T-helper 9 cell (primary cell): ENCODE measurements at places on chromosomes 5 and 9.
A peak's percentile ranks its signal among the peaks of the same experiment; 100 is the strongest.

GRCh38 chr5:128193665-128194390, 110.3 kb downstream of the SLC12A2 start:
- no peak for DNase-seq

DNA sequence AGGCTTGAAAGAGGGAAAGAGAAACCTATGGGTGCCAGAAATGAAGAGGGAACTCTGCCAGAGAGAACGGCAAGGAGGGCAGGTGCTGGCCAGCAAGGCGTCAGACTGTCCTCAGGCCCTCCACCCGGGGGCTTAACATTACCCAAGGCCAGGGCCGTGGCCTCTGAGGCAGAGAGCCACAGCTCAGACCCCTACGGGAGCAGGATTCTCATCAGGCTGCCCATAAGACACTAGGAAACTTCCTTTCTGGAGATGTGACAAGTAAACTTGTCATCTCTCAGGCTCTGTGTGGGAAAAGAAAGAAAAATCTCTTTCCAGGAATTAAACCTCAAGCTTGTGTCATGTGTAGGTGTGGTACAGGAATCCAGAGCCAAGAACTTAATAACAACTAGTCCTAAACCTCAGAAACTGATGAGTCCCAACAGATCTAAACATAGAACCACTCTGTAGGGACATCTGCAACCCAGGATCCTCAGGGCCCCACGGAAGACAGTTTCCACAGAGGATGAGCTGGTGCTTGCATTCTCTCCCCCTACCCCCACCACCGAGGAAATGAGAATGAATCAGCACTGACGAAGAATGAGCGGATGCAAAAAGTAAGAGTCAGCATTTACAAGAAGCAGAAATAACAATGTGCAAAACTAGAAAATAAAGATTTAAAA, 74.3 kb downstream of the DCP2 start:
- no peak for DNase-seq

- DNase-seq: no peak
Measured at GRCh38 chr5:89535411-89535810, 652.4 kb upstream of the MEF2C start.

- DNase-seq: no peak
Measured at GRCh38 chr9:13149454-13149853, 130.0 kb downstream of the MPDZ start.

DNA sequence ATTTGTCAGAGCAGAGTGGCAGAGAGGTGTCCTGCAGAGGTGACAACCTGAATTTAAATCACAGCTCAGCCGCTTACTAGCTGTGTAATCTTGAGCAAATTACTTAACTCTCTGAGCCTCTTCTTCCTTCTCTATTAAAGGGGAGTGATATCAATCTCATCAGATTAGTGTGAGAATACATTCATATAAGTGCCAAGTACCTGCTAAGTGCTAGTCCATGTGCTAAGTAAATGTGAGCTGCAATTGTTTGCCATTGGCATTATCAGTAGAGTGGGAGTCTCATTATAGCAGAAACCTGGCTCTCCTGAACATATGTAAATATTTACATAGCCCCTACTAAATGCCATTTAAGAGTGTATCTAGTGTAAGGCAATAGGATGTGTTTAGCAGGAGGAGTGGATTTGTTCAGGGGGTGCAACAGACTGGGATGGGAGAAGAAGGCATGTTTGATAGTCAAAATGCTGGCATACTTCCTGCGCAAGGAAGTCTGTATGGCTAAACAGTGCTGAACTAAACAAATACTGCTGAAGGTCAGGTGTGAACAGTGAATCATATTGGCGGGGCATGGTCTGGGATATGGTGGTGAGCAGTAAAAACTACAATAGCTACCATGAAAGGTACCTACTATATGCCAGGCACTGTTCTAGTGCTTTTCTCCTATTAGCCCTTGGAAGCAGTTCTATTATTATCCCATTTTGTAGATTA, 74.5 kb downstream of the F2RL2 start:
- no peak for DNase-seq

GRCh38 chr5:56561-57290, 35.2 kb upstream of the PLEKHG4B start:
- DNase-seq: no peak

DNA sequence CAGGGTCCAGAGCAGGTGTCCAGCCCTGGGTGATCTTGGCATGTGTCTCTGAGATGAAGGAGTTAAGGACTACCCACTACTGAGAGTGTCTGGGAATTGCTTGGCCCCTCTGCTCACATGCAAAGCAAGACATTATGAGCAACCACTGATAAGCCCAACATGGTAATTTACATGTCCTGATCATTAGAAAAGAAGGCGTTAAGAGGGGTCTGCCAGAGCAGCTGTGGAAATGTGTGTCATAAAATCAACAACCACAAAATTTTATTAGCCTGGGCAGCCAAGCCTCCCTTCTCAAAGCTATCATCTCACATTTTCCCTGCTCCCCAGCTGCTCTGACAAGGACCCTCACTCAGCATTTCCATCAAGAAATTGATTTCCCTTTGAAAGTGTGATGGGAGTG, 351.0 kb downstream of the SPOCK1 start:
- no peak for DNase-seq

GRCh38 chr5:5296051-5296450, 126.4 kb upstream of the ICE1 start:
- DNase-seq: no peak

DNA sequence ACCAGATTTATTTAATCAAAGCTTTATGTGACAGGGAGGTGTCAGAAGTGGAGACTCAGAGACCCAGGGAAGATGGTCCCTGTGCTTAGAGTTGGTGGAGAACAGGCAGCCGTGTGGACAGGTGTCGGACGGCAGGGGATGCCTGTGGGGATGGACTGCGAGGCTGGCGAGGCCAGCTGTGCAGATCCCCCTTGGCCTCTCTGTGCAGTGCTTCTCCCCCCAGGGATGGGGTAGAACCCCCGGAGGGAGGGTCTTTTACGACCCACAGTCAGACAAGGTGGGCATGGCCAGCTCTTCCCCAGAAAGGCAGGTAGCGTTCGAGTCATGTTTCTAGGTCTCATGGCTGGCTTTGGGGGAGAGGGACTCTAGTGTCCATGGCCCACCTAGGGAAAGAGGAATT, 4.7 kb upstream of the SLC2A6 start:
- DNase-seq: no peak

DNA sequence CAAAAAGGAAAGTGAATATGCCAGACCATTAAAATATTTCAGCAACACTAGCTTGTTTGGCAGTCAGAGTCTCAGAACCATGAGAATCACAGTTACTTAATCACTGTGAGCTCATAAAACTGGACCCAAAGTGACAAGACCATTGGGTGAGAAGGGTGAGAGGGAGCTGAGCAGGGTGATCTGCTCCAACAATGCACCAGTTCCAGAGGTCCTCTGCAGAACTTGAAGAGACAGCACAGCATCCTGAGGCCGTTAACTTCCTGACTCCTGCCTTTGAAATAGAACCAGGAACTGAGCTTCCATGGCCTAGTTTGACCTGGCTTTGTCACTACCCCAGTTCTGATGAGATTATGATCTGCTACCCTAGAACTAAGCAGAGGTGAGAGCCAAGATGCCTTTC, 57.4 kb downstream of the NFIB start:
- no peak for DNase-seq

GRCh38 chr5:132927355-132928061, 35.9 kb downstream of the AFF4 start:
- DNase-seq: no peak

DNA sequence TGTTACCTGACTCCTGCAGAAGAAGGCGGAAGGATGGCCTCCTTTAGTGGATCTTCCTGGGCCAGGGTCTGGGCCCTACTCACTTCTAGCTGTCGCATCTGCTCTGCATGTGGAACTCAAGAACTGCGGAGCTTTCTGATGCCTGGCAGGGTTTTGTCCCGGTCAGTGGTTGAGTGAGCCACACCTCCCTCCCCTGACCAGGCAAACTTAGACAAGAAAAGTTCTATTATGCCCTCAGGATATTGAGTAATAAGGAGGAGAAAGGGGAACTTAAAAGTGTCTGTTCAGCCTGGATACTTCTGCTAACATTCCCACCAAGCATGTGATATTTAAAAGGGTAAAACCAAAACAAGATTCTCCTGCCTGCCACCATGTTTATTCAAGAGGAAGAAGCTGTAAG, at the start of gene FYB1:
Gene FYB1 (minus strand): TSS at position 127 of the 400 bp plus-strand sequence. CDS start 16,603 bp downstream, outside the sequence.
- no peak for DNase-seq

- DNase-seq: no peak
Measured at GRCh38 chr5:147956842-147957223, 50.5 kb upstream of the C5orf46 start.

DNA sequence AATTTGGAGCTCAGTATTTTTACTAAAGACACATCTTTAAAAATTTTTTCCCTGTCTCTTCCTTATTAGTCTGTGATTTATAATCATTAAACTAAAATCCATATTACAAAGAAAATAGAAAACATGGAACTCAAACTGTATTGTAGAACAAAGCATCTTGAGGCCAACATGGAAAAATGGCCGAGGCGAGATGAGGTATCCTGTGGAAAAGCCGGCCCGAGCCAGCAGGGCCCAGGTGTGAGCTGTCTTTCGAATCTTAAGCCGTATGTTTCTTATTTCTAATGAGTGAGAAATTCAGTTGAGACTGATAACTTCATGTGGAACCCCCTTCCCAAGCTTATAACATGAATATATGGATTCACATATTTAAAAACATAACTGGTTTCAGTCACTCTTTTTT, 170.4 kb upstream of the OTULINL start:
- DNase-seq: no peak

DNA sequence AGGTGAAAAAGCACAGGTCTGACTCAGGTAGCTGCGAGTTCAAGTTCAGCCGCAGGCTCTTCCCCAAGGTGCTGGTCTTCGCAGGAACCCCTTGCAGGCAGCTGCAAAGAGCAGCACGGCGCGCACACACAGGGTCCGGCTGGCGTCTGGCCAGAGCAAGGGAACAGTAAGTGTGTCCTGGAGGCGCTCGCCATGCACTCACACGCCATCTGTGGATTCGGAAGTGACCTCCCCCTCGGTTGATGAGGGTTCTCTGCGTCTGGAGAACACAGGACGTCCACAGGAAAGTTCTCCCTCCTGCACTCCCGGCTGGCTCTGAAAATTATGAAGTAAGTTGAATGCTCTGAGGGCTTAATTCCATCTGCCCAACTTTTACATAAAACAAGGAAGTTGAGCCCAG, 14.0 kb upstream of the EGFL7 start:
- DNase-seq: no peak

GRCh38 chr5:63205976-63206375, 627.4 kb downstream of the LRRC70 start:
- no peak for DNase-seq

DNA sequence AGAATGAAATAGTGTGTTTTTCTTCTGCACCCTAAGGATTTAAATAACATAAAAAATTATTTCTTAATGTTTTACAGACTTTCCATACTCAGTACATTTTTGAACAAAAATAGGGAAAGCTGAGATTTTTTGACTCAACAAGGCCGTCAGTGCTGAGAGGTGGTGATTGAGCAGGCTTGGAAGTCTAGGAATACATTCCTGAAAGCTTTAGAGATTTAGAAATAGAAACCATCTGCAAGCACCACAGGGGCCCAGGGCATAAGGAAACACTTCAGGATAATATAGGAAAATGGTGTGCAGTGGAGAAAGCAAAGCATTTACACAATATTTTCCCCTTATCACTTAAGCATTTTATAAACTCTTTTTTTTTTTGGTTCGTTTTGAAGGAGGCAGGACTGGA, 5.2 kb downstream of the BASP1 start:
- no peak for DNase-seq

DNA sequence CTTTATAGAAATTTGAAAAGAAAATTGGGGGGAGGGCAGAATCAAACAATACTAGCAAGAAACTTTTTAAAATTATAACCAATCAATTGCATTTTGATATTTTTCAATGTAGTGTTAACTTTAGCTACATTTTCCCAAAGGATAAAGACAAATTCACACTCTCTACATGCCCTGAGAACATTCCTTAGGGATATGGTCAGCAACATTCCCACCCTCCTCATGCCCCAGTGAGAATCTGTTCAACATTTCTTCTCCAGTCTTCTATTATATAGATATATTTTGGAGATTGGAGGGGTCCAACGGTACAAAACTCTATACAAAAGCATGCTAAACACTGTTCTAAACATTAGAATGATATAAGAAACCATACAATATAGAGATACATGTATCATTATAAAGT, 11.6 kb upstream of the PRR16 start:
- no peak for DNase-seq

- no peak for DNase-seq
Measured at GRCh38 chr5:141870871-141871270, 7.3 kb downstream of the PCDH1 start.

DNA sequence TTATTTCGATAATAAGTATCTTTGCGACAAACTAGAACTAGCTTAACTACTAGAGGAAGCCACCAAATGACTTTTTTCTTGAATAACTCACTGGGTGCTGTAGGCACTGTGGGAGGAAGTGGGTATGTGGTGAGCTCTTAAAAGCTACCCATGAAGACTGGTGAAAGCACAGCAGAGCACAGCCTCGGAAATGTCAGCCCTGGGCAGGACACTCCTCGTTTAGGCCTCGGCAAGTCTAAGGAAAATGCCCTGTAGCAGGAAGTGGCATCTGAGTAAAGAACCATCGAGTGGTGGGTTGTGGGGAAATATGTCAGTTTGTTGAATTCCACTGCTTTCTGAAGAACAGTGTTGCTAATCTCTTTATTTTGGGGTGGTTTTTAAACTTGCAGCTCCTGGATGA, 44.0 kb upstream of the NCS1 start:
- peak; percentile 62 for DNase-seq
